NCI-H2171 (cell line): ENCODE measurements at places on chromosomes 16 and 17.

DNA sequence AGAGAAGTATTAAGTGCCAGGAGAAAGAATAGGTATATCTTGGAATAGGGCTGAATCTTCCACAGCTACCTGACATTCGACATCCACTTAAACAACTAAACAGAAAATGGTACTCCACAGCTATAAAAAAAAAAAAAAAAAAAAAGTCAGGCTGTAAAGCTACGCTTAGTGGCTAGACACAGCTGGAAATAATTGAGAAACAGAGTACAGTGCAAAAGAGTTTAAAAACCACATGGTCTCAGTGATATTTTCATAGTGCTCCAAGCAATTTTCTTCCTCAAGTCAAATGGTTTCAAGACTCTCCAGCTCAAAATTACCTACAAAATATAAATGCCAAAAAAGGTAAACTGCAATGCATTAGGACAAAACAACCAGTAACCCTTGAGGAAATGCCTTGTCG, 607.1 kb downstream of the KCNJ2 start:
- DNase-seq = no peak

- DNase-seq = peak; percentile 30
Measured at GRCh38 chr17:76467366-76467765, at the start of gene AANAT. Gene AANAT, plus strand, starts transcription at chr17:76467603. Its CDS starts 1,144 bp downstream, at chr17:76468747.

DNA sequence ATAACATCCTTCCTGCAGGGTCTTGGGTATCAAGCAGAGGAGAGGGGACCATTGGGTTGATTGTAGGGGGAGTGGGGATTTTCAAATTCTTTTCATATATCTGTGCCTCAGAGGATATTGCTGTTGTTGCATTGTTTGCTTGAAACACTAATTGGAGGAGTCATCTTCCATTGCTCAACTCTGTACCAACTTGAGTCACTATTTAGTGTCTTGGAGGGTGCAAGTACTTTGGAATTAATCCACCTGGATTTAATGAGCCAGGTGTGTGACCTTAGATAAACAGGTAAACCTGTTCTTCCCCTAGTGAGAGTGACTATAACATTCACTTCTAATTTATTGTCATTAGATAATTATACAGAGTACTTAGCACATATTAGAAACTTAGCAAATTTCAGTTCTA, 151.3 kb upstream of the CNTNAP4 start:
- no peak for DNase-seq

- DNase-seq = no peak
Measured at GRCh38 chr16:19132255-19132654, 18.5 kb downstream of the ITPRIPL2 start.

GRCh38 chr17:15341385-15341849, at the start of gene TEKT3:
Gene TEKT3, minus strand, starts transcription at chr17:15341597. Its CDS starts 10,012 bp downstream, at chr17:15331585.
- DNase-seq = no peak

DNA sequence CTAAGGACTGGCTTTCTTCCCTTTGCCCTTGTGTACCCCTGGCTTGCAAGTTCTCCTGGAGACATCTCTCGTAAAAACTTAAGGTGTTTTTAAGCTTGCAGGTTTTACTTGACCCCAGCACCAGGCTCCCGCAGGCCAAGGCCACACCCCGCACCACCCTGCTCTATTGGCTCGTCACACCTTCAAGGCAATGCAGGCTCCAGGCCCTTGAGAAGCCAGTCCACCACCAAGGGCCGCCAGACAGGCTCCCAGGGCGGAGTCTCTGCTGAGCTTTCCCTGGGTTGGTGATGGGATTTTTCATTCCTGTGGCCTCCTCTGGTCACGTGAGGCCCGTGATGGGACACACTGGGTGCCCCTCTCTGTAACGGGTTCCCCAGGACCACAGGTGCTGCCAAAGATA, 9.9 kb downstream of the CSNK1D start:
- no peak for DNase-seq

DNA sequence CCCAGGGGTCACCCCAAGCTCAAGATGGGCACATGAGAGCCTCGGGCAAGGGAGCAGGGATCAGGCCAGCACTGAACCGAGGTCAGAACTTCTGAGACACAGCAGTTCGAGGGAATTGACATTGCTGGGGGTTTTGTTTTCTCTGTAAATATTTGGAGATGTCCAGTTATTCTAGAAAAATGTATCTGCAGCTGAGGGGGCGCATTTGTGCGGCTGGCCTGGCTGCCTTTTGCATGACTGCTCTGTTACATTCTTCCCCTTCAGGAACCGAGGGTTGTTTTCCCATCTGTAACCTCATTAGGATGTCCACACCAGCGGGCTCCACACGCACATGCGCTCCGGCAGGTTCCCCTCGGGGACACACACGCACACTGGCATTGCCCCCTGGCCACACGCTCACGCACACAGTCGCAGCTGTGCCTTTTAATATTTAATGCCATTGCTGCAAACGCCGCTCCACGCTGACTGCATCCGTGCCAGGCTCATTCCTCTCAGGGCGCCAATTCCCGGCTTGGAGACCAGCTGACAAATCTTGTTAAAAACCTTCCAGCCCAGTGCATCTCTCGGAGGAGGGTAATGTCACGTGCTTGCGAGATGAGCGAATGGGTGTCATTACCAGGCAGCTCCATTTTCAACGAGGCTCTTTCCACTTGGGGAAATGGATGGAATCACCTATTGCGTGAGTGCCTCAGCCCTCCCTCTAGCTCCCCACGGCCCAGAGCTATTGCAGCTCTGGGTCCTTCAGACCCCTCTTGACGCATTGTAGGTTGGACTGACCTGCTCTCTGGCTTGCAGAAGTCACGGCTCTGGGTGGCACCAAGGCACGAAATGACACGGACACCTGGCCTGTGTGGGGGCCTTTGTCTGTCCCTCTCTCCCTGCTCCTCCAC, 13.1 kb downstream of the CCR7 start:
- peak; percentile 19 for DNase-seq

GRCh38 chr16:48971571-48972077, 310.0 kb downstream of the CBLN1 start:
- peak; percentile 84 for DNase-seq

DNA sequence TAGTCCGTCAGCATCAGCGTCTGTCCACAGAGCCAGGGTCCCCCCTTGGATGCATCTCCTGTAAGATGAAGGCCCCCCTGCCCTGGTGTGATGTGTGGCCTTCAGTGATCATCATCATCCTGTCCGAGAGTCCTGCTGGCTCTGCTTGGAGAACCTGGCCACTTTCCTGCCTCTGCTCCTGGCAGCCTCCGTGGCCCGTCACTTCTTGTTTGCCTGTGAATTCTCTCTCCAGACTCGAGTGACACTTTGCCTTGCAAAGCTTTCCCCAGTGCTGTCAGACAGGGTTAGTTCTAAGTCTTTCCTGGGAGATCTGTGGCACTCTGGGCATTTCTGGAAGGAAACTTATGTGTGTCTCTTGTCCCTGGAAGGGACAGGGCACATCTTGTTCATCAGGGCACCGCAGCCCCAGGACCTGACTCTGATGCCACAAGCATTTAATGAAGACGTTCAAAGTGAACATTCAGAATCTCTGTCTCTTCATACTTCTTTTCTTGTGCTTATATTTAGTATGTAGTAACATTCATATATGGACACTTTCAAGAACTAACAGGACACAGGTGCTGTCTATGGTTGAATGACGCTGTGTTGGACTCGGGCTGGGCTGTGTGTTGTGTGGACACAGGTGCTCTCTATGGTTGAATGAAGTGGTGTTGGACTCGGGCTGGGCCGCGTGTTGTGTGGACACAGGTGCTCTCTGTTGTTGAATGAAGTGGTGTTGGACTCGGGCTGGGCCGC, 68.5 kb downstream of the RPTOR start:
- no peak for DNase-seq

DNA sequence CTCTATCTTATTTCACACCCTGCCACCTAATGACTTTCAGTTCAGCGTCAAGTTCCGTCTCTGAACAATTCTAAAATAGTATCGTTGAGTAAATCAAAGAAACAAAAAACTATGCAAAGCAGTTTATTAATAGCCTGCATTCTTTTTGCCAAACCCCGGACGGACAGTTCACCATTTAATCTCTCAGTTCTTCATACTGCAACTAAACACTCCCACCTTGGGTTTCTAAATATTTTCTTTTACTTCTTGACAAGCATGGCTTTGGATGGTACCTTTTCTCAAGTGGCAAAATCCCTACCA, 1.2 kb downstream of the MYH11 start:
- DNase-seq = no peak

- DNase-seq = peak; percentile 40
Measured at GRCh38 chr17:38713456-38714075, 8.5 kb downstream of the MLLT6 start.

DNA sequence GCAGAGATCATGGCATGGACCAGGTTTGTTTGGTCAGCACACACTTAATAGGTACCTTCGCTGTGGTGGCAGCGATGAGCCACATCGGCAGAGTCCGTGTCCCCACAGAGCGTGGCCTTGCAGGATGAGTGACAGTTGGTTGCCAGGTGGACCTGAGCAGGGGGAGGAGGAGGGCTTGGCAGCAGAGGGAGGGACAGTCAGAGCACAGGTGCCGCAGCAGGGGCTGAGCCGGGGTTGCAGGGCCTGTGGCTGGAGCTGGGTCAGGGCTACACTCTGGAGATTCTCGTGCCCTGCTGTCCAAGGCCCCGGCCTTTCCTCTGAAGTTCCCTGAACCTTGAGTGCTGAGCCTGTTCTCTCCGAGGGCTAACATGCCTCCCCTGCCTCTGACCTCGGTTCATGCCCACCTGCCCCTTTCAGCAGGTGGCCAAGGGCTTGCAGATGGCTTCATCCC, 24.8 kb downstream of the POLR3E start:
- DNase-seq = no peak

GRCh38 chr17:61447358-61447757, 4.9 kb upstream of the TBX4 start:
- no peak for DNase-seq

DNA sequence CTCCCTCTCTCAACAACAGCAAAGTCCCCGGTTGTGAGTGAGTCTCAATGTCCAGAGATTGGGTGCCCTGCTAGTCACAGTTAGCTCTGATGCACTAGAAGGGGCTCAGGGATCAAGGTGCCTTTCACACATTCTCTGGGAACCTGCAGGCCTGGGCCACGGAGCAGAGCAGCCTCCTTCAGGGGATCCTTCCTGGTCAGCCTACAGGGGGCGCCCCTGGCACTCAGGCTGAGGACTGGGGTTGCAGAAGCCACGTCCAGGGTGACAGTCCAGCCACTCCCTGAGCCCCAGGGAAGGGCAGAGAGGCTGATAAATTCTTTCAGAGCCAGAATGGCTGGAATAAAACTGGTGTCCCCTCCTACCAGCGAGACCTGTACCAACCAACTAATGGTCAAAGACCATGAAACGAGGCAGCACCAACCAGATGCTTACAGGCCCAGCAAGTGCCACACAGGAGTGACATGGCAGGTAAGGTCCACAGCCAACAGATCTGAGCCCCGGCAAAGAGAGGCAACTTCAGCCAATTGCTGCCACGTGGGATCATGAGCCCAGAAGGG, 43.5 kb downstream of the ST3GAL2 start:
- no peak for DNase-seq

- DNase-seq = no peak
Measured at GRCh38 chr17:55410722-55411462, 10.7 kb downstream of the MMD start.

GRCh38 chr17:57914273-57915142, 40.7 kb downstream of the CUEDC1 start:
- peak; percentile 47 for DNase-seq

DNA sequence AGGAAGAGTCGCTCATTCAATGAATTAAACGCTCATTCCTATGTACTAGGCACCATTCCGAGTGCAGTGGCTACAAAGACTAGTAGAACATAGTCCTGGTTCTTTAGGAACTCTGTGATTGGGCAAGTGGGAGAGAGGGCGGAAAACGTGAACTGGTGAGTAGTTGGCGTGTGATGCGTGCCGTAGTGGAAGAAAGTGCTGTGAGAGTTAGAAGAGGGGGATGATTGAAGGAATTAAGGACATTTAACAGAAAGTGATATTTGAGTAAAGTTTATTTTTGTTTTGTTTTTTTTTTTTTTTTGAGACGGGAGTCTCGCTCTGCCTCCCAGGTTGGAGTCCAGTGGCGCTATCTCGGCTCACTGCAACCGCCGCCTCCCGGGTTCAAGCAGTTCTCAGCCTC, 7.9 kb upstream of the SLFN14 start:
- DNase-seq = no peak

GRCh38 chr17:45946841-45947256, 52.2 kb upstream of the STH start:
- DNase-seq = no peak

- no peak for DNase-seq
Measured at GRCh38 chr17:82592289-82592766, 55.9 kb downstream of the WDR45B start.

GRCh38 chr16:19499481-19499880, 22.4 kb downstream of the GDE1 start:
- no peak for DNase-seq

- DNase-seq = peak; percentile 73
Measured at GRCh38 chr17:2828397-2829038, 32.3 kb downstream of the RAP1GAP2 start.

- no peak for DNase-seq
Measured at GRCh38 chr17:32773856-32774694, 102.8 kb downstream of the MYO1D start.

GRCh38 chr17:41722231-41722630, 10.1 kb downstream of the GAST start:
- DNase-seq = no peak

DNA sequence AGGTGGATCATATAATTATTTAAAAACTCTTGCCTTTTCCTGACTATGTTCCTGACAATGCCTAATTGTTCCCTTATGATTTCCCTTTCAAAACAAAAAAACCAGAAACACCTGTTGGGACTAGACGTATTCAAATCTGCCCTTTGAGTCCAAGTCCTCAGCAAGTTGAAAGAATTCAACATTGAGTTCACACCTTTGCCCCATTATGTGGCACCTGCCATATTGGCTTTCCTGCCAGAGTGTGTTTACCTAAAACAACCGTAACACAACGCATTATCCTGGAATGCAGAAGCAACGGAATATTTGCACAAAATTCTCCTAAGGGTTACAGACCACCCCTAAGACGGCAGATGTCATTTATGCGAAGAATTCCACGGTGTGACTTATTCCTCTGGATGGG, 105.9 kb downstream of the ZFHX3 start:
- DNase-seq = no peak

- DNase-seq = peak; percentile 97
Measured at GRCh38 chr17:44775136-44775837, 16.5 kb downstream of the ADAM11 start.

DNA sequence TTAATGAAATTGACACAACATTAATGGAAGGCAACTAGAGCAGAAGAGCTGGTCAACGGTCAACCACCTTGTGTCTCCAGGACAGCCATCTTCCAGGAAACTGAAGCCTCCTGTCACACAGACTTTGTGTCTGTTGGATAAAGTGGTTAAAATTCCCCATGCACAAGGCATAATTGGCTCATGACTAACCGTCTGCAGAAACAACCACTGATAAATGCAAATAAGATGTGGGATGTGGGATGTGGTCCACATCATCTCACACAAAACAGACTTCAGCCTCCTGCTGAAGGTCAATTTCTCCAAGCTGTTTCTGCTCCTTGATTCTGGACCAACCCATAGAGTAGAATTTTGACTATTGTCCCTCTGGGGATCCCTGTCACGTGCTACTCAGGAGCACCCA, 26.9 kb upstream of the XYLT1 start:
- DNase-seq = no peak
